ENCODE measurements at places on chromosomes 5 and 9.
A peak's percentile ranks its signal among the peaks of the same experiment; 100 is the strongest.

DNA sequence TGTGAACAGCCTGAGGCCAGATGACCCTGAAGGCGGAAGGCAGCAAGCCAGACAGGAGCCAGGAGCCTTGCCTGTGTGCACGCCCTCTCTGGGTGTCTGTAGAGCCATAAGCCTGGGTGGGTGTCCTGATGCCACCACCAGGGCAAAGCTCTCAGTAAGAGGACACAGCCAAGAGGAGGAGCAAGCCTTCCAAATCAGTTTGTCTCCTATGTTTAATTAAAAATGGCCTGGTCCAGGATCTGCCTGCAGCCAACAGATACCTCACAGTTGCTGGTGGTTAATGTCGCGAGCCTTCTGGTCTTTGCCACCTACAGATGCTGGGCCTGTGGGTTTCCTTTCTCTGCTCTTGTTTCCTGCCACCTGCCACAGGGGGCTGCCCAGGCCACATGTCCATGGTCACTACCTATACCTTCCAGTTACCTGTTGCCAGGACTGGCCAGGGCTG is 56.9 kb downstream of the SYK start:
- no peak for DNase-seq

- no peak for DNase-seq
Measured at GRCh38 chr5:116788851-116789403, 214.3 kb upstream of the SEMA6A start.

DNA sequence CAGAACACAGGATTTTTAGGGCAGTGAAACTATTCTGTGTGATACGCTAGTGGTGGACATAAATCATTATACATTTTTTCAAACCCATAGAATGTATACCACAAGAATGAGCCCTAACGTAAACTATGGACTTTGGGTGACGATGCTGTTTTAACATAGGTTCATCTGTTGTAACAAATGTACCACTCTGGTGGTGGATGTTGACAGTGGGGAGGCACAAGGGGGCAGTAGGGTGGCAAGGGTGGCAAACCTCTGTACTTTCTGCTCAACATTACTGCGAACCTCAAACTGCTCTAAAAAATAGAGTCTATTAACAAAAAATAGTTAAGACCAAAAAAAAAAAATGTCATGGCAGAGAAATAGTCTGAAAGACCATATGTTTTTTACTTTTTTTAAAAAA is 9.1 kb upstream of the MVB12B start:
- DNase-seq, result no peak

DNA sequence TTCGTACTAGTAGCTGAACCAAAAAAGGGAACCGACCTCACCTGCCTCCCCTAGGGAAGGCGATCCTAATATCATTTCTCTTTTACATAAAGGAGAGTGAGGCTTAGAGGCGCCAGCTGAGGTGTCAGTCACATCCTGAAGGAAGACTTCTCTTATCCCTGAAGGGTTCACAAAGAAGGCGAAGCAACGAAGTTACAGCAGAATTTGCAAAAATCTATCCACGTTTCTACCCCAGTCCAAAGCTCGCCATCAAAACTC is 598 bp upstream of the KIAA1191 start:
- no peak for DNase-seq

DNA sequence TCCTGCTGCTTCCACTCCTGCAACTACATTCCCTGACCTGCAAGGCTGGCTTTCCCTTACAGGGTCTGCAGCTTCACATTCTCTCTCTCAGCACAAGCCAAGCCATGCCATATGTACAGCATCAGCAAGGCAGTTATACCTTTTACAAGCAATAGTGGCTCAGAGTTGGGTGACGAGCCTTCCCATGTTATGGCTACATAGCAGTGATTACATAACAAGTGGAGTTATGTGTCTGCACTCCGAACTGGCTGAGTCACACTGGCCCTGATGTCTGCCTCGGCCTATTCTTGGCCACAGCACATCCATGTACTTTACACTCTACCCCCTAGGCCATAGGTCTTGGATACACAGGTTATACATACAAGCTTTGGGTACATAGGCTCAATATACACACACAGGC is 52.0 kb upstream of the SNCAIP start:
- DNase-seq, result no peak

DNA sequence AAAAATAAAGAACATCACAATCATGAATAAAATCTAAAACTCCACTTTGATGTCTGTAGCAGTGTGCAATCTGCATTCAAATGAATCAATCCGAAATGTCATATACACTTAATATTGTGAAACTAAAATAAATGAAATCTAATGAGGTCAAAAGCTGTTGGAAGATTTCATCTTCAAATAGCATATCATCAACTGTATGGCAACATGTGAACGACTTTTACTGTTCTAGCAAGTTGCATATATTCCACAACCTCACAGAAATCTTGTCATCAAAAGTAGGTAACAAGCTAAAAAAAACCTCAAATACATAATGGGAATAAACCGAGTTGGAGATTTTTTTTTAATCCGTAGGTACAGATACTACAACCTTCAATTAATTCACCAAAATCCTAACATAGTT is 1.2 kb downstream of the PTBP3 start:
- DNase-seq, result no peak

DNA sequence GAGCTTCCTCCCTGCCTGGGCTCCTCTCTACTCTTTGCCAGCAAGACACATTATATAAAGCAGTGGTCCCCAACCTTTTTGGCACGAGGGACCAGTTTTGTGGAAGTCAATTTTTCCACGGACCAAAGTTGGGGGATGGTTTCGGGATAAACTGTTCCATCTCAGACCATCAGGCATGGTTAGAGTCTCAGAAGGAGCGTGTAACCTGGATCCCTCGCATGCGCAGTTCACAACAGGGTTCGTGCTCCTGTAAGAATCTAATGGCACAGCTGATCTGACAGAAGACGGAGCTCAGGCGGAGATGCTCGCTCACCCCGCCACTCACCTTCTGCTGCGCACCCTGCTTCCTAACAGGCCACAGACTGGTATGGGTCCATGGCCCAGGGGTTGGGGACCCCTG is 142.8 kb downstream of the LIFR start:
- DNase-seq, result no peak

GRCh38 chr5:3004361-3005080 is 253.0 kb upstream of the IRX2 start:
- DNase-seq, result no peak

DNA sequence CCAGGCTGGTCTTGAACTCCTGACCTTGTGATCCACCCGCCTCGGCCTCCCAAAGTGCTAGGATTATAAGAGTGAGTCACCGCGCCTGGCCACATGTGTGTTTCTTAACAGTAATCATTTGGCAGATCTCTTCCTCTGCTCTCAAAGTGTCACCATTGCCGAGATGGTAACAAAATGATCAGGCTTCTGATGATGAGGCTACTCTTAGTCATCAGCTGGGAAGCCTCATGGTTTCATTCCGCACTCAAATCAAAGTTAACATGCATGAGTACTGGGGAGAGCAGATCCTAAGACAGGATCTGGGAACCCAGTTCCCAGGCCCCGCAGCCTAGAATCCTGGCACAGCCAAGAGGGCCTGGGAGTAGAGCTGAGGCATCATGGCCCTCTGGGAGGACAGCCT is 27.4 kb downstream of the BARHL1 start:
- DNase-seq, result no peak

DNA sequence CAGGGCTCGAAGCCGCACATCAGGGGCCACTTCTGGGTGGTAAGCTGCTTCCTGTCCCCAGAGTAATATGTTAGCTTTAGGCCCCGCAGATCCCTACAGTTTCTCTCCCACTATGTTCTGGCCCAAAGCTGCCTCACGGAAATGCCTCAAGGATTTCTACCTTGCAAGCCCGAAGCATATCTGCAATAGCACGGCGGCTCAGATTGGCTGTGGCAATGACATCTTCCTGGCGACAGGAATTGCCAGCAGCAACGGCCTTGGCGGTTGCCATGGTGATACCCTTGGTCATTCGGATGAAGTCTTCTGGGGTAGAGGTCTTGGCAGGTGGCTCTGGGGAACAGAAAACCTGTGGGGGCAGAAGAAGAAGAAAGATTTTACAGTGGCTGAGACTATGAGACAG is 10.3 kb upstream of the TPM2 start:
- DNase-seq, result no peak

- DNase-seq, result no peak
Measured at GRCh38 chr9:7844242-7844641, 44.7 kb upstream of the DMAC1 start.

DNA sequence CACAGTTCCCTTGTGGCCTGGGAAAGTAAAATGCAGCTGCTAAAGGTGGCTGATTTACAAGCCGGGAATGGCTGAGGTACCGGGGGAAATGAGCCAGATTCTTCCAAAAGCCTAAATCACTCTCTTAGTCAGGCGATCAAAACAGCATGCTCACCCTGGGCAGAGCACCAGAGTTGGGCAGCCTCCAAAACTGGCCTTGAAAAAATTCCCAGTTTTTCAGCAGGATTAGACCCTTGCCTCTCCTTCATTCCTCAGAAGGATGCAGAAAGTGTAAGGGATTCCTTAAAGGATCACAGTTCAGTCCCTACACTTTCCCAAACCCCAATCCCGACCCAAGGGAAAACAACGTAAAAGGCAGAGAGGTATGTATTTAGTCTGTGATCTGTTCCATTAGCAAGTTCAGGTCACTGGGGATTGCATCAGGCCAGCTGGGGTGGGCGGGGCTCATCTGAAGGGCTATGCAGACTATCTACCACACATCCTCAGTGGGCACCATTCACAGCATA is 16.9 kb downstream of the TMEM174 start:
- no peak for DNase-seq

GRCh38 chr5:165525271-165525670 is 2019.9 kb downstream of the MAT2B start:
- no peak for DNase-seq

DNA sequence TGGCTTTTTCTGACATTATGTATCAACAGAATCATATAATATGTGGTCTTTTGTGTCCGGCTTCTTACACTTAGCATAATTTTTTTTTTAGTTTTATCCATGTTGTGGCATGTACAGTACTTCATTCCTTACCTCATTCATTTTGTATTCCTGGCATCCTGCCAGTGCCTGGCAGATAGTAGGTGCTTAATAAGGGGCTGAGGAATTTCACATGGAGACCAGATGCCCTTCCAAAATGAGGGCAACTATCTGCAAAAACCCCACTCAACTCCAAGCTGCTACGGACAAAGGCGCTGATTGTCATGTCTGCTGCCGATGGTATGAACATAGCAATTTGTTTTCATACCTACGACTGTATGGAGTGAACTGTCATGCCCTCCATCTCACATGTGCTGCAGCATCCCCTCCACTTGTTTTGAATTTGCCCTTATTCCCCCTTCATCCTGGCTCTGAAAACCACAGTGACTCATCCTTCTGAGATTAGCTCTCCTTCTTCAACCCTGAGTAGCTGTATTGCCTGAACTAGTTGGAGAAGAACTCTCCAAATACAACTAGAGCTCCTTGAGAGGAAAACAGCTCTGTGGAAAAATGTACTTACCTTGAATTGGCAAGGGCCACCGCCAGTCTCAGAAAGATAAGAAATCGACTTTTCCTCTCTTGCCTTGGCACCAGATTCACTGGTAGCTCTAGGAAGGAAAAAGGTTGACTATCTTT is 41.3 kb upstream of the FOXE1 start:
- no peak for DNase-seq

GRCh38 chr9:86181379-86182315 is 77.8 kb downstream of the C9orf153 start:
- no peak for DNase-seq

GRCh38 chr5:159567461-159567860 is 237.2 kb upstream of the IL12B start:
- DNase-seq, result no peak

DNA sequence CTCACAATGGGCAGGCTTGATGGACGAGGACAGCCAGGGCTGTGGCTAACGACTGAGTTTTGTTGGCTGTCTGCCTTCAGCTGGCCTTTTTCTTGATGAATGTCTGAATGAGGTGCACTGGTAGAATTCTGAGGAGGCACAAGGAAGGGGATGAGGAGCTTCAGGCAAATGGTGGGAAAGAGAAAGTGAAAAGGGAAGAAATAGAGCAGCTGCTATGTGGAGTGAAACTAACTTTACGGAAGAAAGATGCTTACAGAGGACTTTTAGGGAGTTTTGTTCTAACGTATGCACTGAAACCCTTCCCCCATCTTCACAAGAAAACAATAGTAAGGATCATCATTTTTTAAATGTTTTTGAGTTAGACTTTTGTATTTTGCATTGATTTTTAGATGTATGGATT is 45.3 kb downstream of the OR2K2 start:
- no peak for DNase-seq

GRCh38 chr9:136410500-136411287 is at the start of the genes ENTR1 and PMPCA:
Gene ENTR1, minus strand, starts transcription at chr9:136410614. Its CDS starts 217 bp downstream, at chr9:136410397.
Gene PMPCA, plus strand, starts transcription at chr9:136410658. Its CDS starts 11 bp downstream, at chr9:136410669.
- DNase-seq, result peak; percentile 96

DNA sequence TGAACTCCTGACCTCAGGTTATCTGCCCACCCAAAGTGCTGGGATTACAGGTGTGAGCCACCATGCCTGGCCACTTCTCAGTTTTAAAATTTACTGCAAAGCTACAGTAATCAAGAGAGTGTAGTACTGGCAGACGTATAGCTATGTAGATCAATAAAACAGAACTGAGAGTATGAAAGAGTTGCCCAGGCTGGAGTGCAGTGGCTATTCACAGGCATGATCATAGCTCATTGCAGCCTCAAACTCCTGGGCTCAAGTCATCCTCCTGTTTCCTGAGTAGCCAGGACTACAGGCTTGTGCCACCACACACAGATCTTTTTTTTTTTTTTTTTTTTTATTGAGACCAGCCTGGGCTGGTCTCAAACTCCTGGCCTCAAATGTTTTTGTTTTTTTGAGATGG is 26.5 kb upstream of the NCS1 start:
- DNase-seq, result no peak

GRCh38 chr9:27701587-27701986 is 128.3 kb upstream of the C9orf72 start:
- DNase-seq, result no peak

GRCh38 chr5:151664694-151665585 is 21.8 kb downstream of the SPARC start:
- no peak for DNase-seq

DNA sequence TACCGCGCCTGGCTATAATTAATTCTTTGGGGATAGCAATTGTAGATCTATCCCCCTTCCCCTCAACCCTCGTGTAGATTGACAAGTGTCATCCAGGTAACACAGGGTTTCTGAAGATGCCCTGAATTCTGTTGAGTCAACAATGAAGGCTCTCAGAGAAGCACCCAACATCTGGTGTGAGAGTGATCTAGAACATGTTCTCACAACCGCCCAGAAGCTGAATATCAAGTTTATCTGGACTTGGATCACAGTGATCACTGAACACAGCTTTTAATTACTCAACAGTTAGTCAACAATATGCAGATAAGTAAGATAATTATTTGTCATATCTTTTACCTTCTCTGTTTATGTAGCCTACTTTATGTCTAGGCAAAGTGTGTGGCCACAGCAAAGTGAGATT is 204.2 kb upstream of the RGMB start:
- no peak for DNase-seq
